AG20443 (cell line): ENCODE measurements at places on chromosomes 7 and 10.

- peak; percentile 79 for DNase-seq
Observed at GRCh38 chr7:17963281-17963680, 23.0 kb upstream of the SNX13 start.

DNA sequence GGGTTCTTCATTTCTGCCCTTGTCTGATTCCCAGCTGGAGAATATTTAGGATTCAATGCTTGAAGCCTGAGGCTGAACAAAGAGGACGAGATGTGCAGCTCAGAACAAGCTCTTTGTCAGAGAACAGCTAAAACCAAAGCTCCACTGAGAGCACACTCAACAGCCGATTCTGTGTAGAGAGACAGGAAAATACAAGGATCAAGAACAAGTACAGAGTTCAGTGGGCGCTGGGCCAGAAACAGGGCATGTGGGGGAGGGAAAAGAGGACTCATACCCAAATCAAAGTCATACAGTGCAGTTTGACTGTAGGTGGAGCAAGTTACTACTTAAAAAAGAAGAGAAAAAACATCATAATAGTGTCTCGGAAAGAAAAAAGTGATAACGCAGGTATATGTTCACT is at the start of gene AGMO:
TSS of gene AGMO (minus strand) at position 181 of the 400 bp plus-strand sequence.
- DNase-seq = no peak

DNA sequence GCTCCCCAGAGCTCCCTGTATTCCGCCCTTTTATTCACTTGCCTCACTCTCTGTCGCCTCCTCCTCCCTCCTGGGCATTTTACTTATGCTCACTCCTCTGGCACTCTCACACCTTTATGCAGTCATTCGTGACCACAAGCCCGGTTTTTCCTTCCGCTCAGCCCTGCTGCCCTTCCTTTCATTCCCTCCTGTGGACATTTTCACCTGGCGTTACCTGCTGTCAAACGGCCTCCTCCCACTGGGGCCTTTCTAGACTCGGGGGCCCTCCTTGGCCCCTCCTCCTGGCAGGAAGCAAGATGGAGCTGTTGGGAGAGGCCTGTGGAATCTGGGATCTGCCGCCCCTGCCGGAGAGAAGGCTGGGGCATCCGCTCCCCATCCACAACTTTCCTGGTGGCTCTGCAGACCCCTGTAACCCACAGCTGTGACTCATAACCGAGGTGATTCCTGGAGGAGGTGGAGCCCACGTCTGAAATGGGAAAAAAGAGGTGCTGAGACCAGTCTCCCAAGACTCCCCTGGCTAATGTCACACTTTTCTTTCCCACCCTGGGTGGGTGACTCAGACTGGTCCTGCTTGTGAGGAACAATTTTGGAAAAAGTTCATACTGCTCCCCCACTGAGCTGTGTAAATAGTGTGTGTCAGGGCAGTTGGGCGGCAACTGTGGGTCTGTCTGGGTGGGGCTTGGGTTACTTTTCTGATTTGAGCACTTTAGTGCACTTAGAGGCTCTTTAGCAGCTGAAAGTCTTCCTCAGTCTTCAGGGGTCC is 1.2 kb downstream of the VCL start:
- DNase-seq = peak; percentile 78

- DNase-seq = no peak
Observed at GRCh38 chr10:128009372-128010126, 102.6 kb downstream of the PTPRE start.

GRCh38 chr10:123462756-123463155 is 203.4 kb upstream of the GPR26 start:
- no peak for DNase-seq

- DNase-seq = no peak
Observed at GRCh38 chr10:98659951-98660350, 213.2 kb upstream of the HPS1 start.

- DNase-seq = no peak
Observed at GRCh38 chr7:56121440-56121839, 5.2 kb upstream of the NUPR2 start.

DNA sequence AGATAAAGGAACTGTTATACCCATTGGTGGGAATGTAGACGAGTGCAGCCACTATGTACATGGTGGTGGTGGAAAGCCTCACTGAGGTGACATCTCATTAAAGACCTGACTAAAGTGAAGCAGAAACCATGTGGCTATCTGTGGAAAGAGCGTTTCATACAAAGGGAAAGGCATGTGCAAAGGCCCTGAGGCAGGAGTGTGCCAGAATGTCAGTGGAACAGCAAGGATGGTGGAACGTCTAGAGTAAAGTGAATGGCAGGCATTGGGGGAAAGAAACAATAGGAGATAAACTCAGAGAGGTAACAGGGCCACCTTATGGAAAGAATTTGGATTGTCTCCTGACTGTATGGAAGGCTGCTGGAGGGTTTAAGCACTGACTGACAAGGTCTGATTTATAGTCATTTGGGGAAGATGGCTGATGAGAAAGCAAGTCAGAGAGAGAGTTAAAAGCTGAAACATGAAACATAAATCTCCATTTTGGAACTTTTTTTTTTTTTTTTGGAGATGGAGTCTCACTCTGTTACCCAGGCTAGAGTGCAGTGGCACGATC is 245.7 kb downstream of the STK31 start:
- DNase-seq = no peak

- no peak for DNase-seq
Observed at GRCh38 chr7:146242661-146243060, 126.1 kb downstream of the CNTNAP2 start.

DNA sequence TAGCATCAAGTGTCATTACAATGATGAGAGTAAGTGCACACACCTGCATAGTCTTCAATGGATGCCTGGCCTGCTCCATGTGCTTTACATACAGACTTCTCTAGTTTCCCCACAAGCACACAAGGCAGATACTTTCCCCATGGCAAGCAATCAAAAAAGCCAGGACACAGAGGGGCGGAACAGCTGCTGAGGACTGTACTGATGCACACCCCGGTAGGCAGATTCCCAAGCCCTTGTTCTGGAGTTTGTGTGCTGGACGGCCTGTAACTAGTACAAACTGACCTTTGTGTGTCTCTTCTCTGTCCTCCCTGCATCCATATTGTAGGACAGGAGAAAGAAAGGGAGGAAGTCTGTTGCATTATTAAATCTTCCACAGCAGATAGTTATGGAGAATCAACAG is 25.8 kb downstream of the UBE2D4 start:
- no peak for DNase-seq

DNA sequence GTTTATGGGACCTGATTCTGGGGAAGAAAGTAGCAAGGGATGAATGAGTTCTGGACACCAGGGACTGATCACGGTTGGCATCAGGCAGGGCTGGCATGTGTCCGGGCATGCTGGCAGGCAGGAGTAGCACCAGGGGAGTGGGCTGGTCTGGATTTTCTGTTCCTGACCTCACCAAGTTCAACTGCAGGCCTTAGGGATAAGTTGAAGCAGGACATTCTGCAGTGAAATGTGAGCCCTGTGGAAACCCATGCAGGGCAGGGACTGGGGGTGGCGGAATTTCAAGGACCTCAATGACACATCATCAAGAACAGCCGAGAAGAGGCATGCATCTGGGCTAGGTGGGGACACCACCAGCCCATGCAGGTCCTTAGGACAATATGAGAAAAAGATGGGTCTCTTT is 80.2 kb upstream of the ADAM12 start:
- DNase-seq = no peak

- DNase-seq = no peak
Observed at GRCh38 chr10:31770307-31770902, 158.2 kb downstream of the ARHGAP12 start.

DNA sequence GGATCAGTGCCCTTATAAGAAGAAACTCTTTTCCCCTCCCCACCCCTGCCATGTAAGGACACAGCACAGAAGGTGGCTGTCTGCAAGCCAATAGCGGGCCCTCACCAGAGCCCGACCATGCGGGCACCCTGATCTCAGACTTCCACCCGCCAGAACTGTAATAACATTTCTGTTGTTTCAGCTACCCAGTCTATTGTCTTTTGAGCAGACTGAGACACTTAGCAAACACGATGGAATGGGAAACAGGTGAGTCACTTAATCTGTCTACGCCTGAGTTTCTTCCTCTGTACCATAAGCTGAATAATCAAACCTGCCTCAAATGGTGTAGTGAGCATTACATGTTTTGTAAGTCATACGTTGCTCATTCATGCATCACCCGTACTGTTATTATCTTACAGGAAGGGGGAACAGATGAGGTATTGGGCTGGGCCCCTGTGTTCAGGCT is 58.2 kb downstream of the STRA8 start:
- no peak for DNase-seq

GRCh38 chr7:133945497-133945896 is 181.6 kb upstream of the LRGUK start:
- DNase-seq = peak; percentile 14

DNA sequence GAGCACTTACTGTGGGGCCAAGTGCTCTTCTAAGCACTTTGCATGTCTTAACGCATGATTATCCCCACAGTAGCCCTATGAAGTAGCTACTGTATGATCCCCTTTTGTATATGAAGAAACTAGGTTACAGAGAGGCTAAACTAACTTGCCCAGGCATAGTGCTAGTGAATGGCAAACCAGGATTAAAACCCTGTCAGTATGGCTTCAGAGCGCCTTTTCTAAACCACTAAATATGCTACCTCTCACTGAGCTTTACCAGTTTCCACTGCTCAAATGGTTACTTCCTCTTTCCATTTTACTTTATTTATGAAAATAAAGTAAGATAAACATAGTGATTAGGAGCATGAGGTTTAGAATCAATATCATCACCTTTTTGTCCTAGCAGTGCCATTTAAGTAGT is 73.6 kb downstream of the PODXL start:
- no peak for DNase-seq

DNA sequence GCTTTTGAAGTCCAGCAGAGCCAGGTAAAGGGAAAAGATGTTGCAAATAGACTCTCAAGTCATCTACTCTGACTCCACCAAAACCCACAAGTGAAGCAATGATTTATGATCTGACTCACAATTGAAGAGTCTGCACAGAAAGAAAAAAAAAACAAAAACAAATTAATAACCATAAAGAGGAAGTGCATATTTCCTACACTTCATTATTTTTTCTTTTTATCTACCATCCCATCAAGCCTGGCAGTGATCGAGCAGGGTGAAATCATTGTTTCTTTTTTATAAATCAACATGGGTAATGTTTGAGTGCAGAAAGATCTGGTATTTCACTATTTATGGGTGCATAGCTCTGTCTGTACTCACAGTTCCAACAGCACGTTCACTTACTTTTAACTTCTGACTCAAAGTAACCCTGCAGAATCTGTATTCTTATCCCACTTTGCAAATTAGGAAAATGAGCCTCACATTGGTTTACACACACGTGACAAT is 829.0 kb downstream of the TNS3 start:
- peak; percentile 60 for DNase-seq

GRCh38 chr7:99794585-99795502 is 10.9 kb upstream of the CYP3A4 start:
- no peak for DNase-seq

- no peak for DNase-seq
Observed at GRCh38 chr10:70774810-70775678, 10.1 kb downstream of the TBATA start.

GRCh38 chr7:132769280-132769679 is 193.0 kb upstream of the PLXNA4 start:
- no peak for DNase-seq

DNA sequence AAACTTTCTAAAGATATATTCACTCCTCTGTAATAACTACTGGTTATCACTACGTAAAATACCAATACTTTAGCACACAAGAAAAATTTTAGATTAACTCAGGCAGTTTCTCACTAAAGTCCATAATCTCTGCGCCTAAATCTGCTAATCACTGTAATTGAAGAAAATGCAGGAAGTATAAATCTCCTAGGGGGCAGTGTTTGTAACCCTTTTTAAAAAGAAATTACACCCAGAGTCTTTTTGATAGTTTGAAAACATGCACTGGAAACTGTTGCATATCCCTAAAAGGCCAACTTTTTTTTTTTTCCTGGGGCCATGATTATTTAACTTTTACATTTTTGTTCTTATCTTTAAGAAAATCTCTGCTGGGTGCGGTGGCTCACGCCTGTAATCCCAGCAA is 209.6 kb downstream of the KIAA1217 start:
- no peak for DNase-seq

GRCh38 chr10:895324-895723 is 36.2 kb downstream of the LARP4B start:
- no peak for DNase-seq

GRCh38 chr10:122034149-122034756 is 45.3 kb downstream of the TACC2 start:
- peak; percentile 38 for DNase-seq

GRCh38 chr10:113746217-113746957 is 5.1 kb upstream of the PLEKHS1 start:
- peak; percentile 24 for DNase-seq

DNA sequence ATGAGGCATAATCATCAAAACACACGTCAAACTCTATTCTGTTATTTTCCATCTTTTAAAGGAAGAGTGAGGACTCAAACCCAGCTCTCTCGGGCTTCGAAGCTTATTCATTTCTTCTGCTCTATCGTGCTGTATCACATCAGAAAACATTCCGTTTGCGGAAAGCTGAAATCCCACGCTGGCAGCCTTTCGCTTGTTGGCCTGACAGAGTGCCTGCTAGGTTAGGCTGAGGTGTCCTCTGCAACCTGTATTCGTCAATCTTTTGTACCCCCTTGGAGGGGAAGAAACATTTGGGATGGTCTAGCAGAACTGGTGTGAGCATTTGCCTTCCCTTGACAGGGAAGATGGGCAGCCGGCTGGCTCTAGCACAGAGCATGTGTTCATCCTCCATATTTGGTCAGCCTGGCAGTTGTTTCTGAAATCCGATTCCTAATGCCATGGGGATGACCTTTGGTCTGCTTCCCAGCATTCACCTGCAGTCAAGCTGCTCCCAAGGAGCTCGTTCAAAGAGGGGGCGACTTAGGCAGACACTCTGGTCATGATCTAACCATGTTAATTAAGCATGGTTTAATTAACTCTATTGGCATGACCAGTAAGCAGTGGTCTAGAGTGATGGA is 55.2 kb downstream of the TACC2 start:
- no peak for DNase-seq

DNA sequence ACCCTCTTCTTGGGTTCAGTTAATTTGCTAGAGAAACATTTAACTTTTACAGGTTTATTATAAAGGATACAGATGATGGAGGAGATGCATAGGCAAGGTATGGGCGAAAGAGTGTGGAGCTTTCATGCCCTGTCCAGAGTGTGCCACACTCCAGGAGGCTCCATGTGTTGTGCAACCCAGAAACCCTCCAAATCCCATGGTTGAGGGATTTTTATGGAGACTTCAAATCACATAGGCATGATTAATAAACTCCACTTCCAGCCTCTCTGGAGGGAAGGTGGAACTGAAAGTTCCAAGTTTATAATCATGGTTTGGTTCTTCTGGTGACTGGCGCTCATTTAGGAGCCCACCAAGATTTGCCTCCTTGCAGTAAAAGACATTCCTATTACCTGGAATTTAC is 159.9 kb downstream of the PHTF2 start:
- DNase-seq = no peak

- DNase-seq = no peak
Observed at GRCh38 chr7:75536940-75537538, 44.9 kb downstream of the SPDYE5 start.

DNA sequence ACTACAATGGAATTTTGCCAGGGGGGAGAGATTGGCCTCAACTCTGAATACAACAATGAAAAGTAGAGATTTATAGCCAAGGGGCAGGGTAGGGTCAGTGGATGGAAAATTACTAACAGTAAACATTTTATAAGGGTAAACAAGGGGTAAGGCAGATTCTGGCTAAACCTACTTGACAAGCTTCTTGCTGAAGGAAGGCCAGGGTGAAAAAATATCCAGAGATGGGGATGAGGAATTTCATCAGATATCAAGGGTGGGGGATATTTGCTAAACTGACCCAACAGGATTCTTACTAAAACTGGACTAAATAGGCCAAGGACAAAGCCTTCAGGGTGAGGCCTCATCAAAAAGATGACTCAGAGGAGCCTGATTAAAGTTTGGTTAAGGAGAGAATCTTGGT is 156.3 kb downstream of the RTKN2 start:
- DNase-seq = no peak

- peak; percentile 69 for DNase-seq
Observed at GRCh38 chr7:20033621-20034400, 183.4 kb downstream of the MACC1 start.
